ENCODE measurements at places on chromosomes 3 and 15.

GRCh38 chr15:75620058-75620820, 5.3 kb downstream of the SNUPN start:
- DNase-seq = peak; percentile 62

DNA sequence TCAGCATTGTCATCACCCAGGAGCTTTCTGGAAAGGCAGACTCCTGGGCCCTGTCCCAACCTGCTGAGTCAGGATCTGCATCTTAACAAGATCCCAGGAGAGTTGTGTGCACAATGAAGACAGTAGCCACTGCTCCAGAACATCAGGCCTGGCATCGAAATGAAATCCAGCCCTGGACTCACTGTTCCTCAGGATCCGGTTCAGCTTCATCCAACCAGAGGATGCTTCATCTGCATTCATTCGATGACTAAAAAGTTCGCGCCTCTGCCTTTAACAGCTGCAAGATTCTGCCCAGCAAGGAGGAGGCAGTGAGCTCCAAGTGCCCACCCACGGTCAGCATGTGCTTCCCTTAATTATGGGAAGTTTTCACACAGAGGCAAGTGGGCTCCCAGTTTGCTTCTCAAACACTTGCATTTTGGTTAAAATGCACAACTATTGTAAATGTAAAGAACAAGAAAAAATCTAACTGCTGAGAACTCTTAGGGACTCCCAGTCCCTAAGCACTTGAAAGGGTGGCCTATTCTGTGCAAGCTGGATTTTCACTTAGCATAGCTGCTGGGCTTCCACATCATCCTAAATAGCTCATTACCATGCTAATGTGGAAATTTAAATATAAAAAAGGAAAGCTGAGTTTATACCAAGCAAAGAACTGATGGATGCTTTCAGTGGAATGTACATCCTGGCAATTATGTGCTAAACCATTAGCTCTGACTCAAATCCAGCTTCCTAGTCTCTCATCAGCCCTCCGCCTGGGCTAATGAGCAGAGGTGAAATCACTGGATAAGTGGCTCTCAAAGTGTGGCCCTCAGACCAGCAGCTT, 25.5 kb upstream of the ESYT3 start:
- DNase-seq = no peak

DNA sequence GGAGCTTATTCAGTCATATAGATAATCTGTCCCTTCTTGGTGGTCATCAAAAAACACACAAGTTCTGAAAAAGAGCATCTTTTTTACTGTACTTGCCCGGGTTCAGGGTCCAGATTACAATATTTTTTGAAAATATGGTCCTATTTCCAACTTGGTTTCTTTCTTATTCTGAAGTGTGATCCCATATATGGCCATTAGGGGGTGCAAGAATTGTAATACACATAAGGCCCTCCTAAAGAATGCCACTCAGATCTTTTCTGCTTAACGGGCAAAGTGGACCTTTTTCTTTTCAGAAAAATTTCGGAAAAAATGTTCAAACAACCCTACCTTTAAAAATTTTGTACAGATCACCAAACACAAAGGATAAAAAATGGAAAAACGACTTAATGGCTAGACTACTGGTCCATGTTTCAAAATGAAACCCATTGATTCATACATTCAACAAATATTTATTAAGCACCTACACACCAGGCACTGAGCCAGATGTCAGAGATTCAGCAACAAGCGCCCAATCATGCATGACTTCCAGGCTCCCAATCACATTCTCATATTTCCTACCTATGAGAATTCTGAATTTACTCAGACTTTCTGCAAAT, 102.0 kb upstream of the MYRIP start:
- DNase-seq = peak; percentile 38

- no peak for DNase-seq
These were observed 87.9 kb downstream of the ITPR1 start for GRCh38 chr3:4581124-4581424.

GRCh38 chr3:154931484-154931883, 148.6 kb upstream of the MME start:
- DNase-seq = no peak

- DNase-seq = no peak
These were observed 84.6 kb upstream of the PFN2 start for GRCh38 chr3:150055332-150055731.
